ENCODE measurements at places on chromosomes 16 and 17. TPM values are rescaled to one million over a fixed set of nuclear protein-coding genes. Genes with fewer than 3 reads are reported as not detected.

The APOBR gene
- total RNA-seq: not detected

The KRTAP1-5 gene
- total RNA-seq: not detected

The PDP2 gene
- 6.3 TPM for total RNA-seq

The MSLN gene
- 3.1 TPM for total RNA-seq

The IRX5 gene
- total RNA-seq: 1.9 TPM

The KCNH4 gene
- total RNA-seq: 0.37 TPM

The MEIOB gene
- 1.3 TPM for total RNA-seq

The PPP1R9B gene
- total RNA-seq: 51.3 TPM

The KIFC3 gene
- total RNA-seq: 161 TPM

The CTF1 gene
- total RNA-seq: 0.39 TPM

The C1QL1 gene
- total RNA-seq: 30.6 TPM

The ASGR2 gene
- total RNA-seq: not detected

The TEX19 gene
- total RNA-seq: 0.39 TPM

The NME1 gene
- 736 TPM for total RNA-seq

The ABCA6 gene
- not detected for total RNA-seq

The HAGH gene
- total RNA-seq: 66.5 TPM

The RNF222 gene
- total RNA-seq: not detected

The BAHCC1 gene
- total RNA-seq: 9.6 TPM

The ZNF778 gene
- total RNA-seq: 8.8 TPM

The KRT17 gene
- total RNA-seq: 0.83 TPM

The TRPV3 gene
- total RNA-seq: 0.59 TPM

The TBC1D3B gene
- total RNA-seq: 2.9 TPM

The ATP2C2 gene
- total RNA-seq: 0.10 TPM

The DPEP3 gene
- not detected for total RNA-seq

The EPX gene
- not detected for total RNA-seq

The DOC2A gene
- total RNA-seq: 2.6 TPM

The PIGL gene
- 18.0 TPM for total RNA-seq

The ZNF785 gene
- total RNA-seq: not detected

The RHBDL3 gene
- total RNA-seq: 4.1 TPM

The PALB2 gene
- 10.1 TPM for total RNA-seq

The CLEC18B gene
- 0.35 TPM for total RNA-seq

The GPR179 gene
- total RNA-seq: not detected

The CACNG1 gene
- total RNA-seq: not detected

The AANAT gene
- total RNA-seq: 0.48 TPM

The ARHGAP27 gene
- 10.5 TPM for total RNA-seq

The CASKIN1 gene
- total RNA-seq: 0.35 TPM

The NRN1L gene
- total RNA-seq: not detected

The CACNG4 gene
- total RNA-seq: 12.6 TPM

The KRT28 gene
- total RNA-seq: not detected

The CES3 gene
- 3.6 TPM for total RNA-seq

The SNX20 gene
- total RNA-seq: not detected

The KCNH6 gene
- total RNA-seq: not detected

The HSF4 gene
- 21.9 TPM for total RNA-seq
